ENCODE measurements at places on chromosomes 1 and 21. TPM values are rescaled to one million over a fixed set of nuclear protein-coding genes. Genes with fewer than 3 reads are reported as not detected.

The TRIM63 gene
- total RNA-seq, result 0.17 TPM

The CLEC20A gene
- total RNA-seq, result not detected

The FCGR2B gene
- total RNA-seq, result not detected

The PSMG1 gene
- total RNA-seq, result 81.3 TPM

The FAM151A gene
- total RNA-seq, result 0.05 TPM

The MAP1LC3C gene
- total RNA-seq, result not detected

The KIF14 gene
- 7.8 TPM for total RNA-seq

The G0S2 gene
- total RNA-seq, result 3.0 TPM

The PADI4 gene
- total RNA-seq, result not detected

The CAPN8 gene
- 0.68 TPM for total RNA-seq

The EPHA10 gene
- 0.91 TPM for total RNA-seq

The KLF17 gene
- total RNA-seq, result 0.34 TPM

The AMIGO1 gene
- 1.1 TPM for total RNA-seq

The C1QA gene
- not detected for total RNA-seq

The SHCBP1L gene
- total RNA-seq, result not detected

The TPR gene
- total RNA-seq, result 43.9 TPM

The CASQ2 gene
- total RNA-seq, result not detected

The NPR1 gene
- 0.82 TPM for total RNA-seq
